EL (cell line): ENCODE measurements at places on chromosomes 6 and 20.

DNA sequence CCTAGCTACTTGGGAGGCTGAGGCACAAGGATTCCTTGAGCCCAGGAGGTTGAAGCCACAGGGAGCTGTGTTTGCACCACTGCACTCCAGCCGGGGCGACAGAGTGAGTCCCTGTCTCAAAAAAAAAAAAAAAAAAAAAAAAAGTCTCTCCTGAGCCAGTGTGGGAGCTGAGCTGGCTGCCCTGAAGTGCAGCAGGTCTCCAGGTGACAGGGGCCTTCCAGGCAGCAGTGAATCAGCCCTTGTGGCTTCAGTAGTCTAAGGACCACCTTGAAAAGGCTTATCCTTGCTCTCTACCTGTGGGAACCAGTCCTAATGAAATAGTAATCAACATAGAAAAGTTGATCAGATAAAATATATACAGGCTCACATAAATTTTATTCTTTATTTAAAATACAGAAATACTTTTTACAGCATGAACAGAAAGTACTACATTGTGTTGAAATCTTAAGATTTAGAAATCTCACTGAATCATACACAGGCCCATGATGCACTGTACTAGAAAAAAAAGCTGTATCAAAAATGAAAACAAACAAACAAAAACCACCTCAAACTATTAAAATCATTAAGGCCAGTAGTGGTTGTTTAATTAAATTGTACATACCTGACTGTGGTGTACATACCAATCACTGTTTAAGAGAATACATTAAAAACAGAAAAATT is 128.9 kb downstream of the SCML4 start:
- DNase-seq = no peak

GRCh38 chr6:28922821-28923317 is 916 bp downstream of the TRIM27 start:
- DNase-seq = peak; percentile 53

DNA sequence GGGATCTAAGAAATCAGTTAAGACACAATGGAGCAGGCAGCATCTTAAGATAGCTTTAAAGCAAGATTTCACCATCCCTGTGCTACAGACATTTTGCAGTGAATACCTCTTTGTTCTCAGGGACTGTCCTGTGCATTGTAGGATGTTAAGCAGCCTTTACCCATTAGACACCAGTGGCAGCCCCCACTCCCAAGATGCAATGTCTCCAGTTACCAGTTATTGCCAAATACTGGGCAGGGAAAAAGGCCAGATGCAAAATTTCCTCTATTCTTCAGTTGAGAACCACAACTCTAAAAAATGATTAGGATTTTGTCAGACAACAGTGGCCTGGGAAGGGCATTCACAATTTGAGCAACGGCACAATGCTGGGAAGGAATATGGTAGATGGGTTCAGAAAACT is 6.1 kb downstream of the FBXO5 start:
- DNase-seq = no peak

- DNase-seq = no peak
These were observed 127.5 kb downstream of the CDKAL1 start for GRCh38 chr6:20661721-20662120.

GRCh38 chr6:149940672-149940982 is 1.2 kb upstream of the ULBP2 start:
- no peak for DNase-seq

GRCh38 chr20:52497731-52498130 is 306.2 kb upstream of the ZFP64 start:
- DNase-seq = peak; percentile 4

- DNase-seq = peak; percentile 35
These were observed 7.5 kb upstream of the GGTLC1 start for GRCh38 chr20:23995905-23996666.

DNA sequence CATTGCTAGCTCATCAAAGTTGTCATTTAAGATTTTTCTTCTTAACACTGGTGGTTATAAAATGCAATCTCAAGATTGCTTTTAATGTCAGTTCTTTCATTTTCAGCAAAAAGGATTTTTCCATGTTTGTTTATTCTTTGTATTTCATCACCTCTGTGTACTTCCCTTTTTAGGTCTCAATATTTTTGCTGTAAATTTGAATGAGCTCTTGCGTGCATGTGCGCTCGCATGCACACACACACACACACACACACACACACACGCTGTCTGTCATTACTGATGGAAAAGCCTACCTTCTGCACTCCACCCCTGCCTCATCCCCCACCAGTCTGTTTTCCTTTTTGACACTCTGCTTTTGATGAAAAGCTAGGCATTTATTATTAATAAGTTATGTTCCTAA is 85.3 kb upstream of the FYN start:
- no peak for DNase-seq

DNA sequence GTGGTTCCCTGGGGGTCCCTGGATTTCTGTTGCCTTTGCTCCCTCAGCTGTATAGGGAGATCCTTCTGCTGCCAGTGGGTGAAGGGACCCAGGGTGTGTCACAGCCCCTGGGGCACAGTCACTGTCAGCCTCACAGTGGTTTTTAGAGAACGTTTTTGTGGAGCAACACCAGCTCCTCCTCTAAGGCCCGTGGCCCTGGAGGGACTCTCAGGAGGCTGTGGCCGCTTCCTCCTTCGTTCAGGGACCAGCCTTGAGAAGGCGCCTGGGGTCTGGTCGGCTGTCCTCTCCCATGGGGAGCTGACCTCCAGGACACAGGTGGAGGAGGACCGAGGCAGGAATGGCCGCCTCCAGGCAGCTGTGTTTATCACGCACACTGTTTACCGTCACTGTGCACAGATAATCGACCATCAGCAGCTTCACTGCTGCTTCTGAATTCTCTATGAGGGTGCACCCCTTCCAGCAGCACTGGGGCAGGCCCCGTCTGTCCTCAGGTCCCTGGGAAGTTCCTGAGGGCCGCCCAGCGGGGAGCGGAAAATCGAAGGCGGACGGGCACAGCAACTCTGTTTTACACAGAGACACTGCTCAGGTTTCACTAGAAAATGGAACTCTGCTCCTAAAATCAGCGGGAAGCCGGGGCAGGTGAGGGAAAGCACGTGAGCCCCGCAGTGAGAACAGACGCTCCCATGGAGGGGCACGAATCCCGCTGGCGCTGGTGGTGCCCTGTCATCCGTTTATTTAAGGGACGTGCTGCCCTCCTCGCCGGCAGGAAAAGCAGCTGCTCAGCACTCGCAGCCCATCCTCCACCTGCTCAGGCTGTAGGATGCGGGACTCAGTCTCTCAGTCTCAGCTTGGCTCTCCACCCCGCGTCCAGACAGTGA is 10.4 kb upstream of the FRMD1 start:
- no peak for DNase-seq
